ENCODE measurements at places on chromosomes 5 and 9.

DNA sequence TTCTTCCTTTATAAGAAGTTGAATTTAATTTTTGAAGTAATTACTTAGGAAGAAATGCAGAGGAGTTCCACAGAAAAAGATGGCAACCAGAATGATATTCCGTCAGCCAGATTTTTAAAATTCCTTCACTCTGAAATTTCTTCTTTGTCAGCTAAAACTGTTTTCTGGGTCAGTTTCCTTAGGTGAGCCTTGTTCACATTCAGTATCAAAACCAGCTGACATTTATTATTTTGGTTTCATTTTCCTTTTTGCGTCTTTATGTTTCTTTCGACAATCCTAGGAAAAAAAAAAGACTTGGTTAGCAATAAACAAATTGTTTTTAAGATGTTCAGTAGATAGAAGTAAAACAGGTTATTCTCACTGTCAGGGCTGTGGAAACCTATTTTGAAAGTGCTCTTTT, 4.1 kb upstream of the IARS1 start:
- DNase-seq, result no peak

DNA sequence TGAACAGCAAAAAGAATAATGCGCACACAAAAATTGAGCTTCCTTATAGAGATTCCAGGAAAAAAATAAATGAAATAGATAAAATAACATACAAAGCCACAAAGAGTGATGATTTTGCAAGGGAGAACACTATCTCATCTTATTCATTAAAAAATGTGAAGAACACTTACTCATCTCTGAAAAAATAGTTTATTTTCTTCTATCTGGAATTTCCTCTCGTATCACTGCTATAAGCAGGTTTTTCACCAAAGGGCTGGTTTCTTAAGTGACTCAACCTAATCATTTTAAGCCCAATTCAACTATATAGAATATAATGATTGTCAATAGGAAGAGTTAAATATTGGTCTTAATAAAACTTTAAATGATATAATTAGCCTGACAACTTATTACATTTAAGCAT, 504.9 kb downstream of the NR2F1-AS1 start:
- DNase-seq, result peak; percentile 73

DNA sequence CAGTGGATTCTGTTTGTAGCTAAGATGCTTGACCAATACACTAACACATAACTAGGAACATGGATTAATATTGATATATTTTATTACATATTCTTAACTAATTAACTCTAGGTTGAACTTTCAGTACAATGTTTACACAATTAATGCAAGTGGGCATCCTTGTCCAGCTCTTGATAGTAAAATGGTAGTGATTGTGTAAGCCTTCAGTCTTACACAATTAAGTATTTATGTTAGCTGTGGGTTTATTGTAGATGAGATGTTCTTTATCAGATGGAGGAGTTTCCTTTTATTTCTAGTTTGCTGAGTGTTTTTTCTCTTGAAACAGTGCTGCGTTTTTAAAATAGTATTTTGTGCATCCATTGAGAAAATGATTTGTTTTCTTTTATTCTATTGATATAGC, 1210.8 kb downstream of the CDH12 start:
- DNase-seq, result no peak

DNA sequence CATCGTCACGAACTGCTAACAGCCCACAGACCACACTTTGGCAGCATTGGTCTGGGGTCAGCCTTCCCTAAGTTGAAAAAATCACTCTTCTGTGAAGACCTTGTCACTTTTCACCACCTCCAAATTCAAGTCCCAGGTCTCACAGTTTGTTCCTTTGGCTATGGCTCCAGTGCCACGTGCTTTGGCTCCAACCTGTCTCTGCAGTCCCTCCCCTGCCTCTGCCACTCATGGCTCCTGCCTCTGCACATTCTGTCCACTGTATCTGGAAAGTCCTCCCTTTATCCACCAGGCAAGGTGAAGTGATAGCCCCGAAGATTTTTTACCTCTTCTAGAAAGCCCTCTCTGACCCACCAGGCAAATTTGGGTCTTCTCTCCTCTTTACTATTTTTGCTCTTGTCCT, 5.3 kb downstream of the CKMT2 start:
- DNase-seq, result no peak

Measured in EH (cell line).